Activated T-cell treated with anti-CD3 and anti-CD28 coated beads, Interleukin-2, amount 50 U/mL, for 4 hours (primary cell): ENCODE measurements at places on chromosomes 5 and 9. TPM values are rescaled to one million over a fixed set of nuclear protein-coding genes. Genes with fewer than 3 reads are reported as not detected.

Gene TENT4A
- 24.7 TPM for total RNA-seq

Gene PCDHA12
- total RNA-seq, result not detected

Gene TNFSF15
- total RNA-seq, result 0.32 TPM

Gene SEC61B
- total RNA-seq, result 246 TPM

Gene AGXT2
- not detected for total RNA-seq

Gene PRR7
- 14.2 TPM for total RNA-seq

Gene FCN2
- total RNA-seq, result not detected

Gene TUSC1
- 0.41 TPM for total RNA-seq

Gene STPG3
- total RNA-seq, result not detected

Gene SIMC1
- total RNA-seq, result 18.3 TPM

Gene TMEM215
- not detected for total RNA-seq

Gene FST
- total RNA-seq, result 3.9 TPM

Gene AHRR
- 22.8 TPM for total RNA-seq

Gene ZNF367
- 34.6 TPM for total RNA-seq

Gene PMPCA
- total RNA-seq, result 94.7 TPM

Gene IL3
- total RNA-seq, result 138 TPM

Gene RAB3C
- not detected for total RNA-seq

Gene PLPP7
- not detected for total RNA-seq

Gene SLC38A9
- 15.1 TPM for total RNA-seq

Gene MARCOL
- not detected for total RNA-seq

Gene FOXD4L5
- 0.08 TPM for total RNA-seq

Gene FAM163B
- total RNA-seq, result not detected

Gene ADAMTSL1
- not detected for total RNA-seq

Gene TRIM23
- 5.5 TPM for total RNA-seq

Gene EQTN
- total RNA-seq, result not detected

Gene SHOC1
- not detected for total RNA-seq

Gene TNFSF8
- total RNA-seq, result 192 TPM

Gene SOHLH1
- total RNA-seq, result not detected

Gene SPATA9
- not detected for total RNA-seq

Gene AMBP
- total RNA-seq, result 1.1 TPM

Gene SPATA6L
- total RNA-seq, result 0.30 TPM

Gene SPINK9
- not detected for total RNA-seq

Gene C5orf58
- total RNA-seq, result not detected

Gene SUSD3
- total RNA-seq, result 9.5 TPM

Gene SLC34A3
- not detected for total RNA-seq

Gene SRD5A1
- 7.1 TPM for total RNA-seq

Gene GMCL2
- not detected for total RNA-seq

Gene FAM193B
- total RNA-seq, result 62.1 TPM
